GM23248 (cell line): ENCODE measurements at places on chromosomes 7 and 10.

DNA sequence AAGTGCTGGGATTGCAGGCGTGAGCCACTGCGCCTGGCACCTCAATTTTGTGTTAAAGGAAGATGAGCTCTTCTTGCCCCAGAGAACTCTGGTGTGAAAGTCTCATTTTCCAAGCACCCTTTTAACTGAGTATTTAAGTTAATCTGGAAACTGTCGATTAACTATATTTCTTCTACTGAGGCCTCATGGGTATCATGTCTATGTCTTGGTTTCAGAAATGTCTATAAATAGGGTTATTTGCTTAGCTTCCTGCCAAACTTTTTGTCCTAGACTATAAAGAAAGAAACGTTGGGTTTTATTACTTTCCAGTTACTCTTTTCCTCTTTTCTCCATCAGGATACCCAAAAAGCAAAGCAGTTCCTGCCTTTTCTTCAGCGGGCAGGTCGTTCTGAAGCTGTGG lies 102.4 kb downstream of the LRRC4 start:
- H3K4me1 ChIP-seq: peaks cover 8% of the 10 kb centered on the region
- DNase-seq: no peak
- no peaks in the 10 kb centered on the region for H3K27me3 ChIP-seq
- no peak overlapping the region for H3K4me3 ChIP-seq
- peaks cover 3% of the 10 kb centered on the region for H3K36me3 ChIP-seq
- H3K27ac ChIP-seq: no peak overlapping the region

GRCh38 chr7:8111282-8111960 lies 142.8 kb downstream of the GLCCI1 start:
- no peaks in the 10 kb centered on the region for H3K36me3 ChIP-seq
- no peaks in the 10 kb centered on the region for H3K4me1 ChIP-seq
- no peak overlapping the region for H3K4me3 ChIP-seq
- no peak overlapping the region for H3K27ac ChIP-seq
- no peak for DNase-seq
- no peaks in the 10 kb centered on the region for H3K27me3 ChIP-seq

- H3K27me3 ChIP-seq: no peaks in the 10 kb centered on the region
- H3K4me3 ChIP-seq: 0 out of 2 replicates have a peak overlapping the region, but pooled peaks have one; percentile 6
Observed at GRCh38 chr7:7962851-7963250, 5.7 kb upstream of the GLCCI1 start.

DNA sequence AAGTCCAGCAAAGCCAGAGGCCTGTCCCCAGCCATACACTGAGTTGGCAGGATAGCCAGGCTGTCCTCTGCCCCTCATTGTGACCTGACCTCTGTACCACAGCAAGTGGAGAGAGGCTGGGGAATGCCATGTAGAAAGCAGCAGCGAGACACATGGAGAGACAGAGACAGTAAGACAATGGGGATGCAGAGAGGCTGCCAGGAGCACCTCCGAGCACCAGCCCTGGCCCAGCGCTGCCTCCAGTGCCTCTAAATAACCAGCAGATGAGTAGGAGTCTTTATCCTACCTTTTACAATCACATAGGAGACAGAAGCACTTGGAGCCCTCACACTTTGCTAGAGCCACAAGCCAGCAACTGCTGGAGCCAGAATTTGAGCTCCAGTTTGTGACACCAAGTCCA lies 8.1 kb downstream of the GDF2 start:
- H3K27ac ChIP-seq: no peak overlapping the region
- H3K4me3 ChIP-seq: no peak overlapping the region
- DNase-seq: no peak
- peaks cover 24% of the 10 kb centered on the region for H3K27me3 ChIP-seq

DNA sequence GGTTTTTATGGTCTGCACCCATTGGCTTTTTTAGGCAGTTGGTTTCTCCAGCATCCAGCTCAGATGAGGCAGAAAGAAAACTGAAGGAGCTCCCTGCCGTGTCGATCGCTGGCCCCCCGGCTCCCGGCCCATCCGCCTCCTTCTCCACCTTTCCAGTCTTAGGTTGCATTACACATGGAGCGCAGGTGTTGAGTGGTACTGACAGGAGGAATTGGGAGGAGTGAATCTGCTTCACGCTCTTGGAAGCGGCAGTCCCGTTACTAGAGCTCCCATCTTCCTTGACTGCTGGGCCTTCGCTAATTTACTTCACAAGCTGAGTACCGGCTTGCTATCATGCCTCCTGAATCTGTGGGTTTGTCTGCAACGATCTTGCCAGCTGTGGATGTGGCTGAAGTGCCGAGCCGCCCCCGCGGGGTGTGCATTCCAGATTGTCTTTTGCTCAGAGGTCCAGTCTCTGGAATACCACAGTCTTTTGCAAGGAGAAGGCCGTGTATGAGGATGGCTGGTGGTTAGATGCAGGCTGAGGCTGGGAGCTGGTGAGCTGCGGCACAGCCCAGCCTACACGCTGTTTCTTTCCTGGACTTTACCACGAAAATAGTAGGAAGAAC lies 17.1 kb downstream of the IQCE start:
- no peaks in the 10 kb centered on the region for H3K4me1 ChIP-seq
- H3K27ac ChIP-seq: no peak overlapping the region
- no peak overlapping the region for H3K4me3 ChIP-seq
- no peak for DNase-seq
- H3K36me3 ChIP-seq: 0 out of 2 replicates have a peak, but pooled peaks cover 4% of the 10 kb centered on the region
- H3K27me3 ChIP-seq: no peaks in the 10 kb centered on the region

DNA sequence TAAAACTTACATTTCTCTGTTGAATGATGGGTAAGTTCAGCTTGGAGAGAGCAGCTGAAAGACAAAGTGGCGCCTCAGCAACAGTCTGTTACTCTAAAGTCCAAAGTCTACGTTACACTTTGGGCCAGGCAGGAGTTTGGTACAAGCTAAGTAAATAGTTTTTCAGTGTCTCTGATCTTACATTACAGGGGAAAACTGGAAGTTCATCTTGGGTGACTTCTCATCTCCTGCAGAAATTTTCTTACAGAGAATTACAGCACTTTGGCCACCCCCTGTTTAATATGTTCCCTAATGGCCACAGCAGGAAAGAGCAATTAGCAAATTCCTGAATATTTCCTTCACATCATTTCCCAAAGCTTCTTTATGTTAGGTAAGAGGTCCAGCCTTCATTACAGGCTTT lies 67.1 kb downstream of the ABCC2 start:
- no peak overlapping the region for H3K27ac ChIP-seq
- H3K4me3 ChIP-seq: no peak overlapping the region
- H3K27me3 ChIP-seq: no peaks in the 10 kb centered on the region
- no peaks in the 10 kb centered on the region for H3K4me1 ChIP-seq

DNA sequence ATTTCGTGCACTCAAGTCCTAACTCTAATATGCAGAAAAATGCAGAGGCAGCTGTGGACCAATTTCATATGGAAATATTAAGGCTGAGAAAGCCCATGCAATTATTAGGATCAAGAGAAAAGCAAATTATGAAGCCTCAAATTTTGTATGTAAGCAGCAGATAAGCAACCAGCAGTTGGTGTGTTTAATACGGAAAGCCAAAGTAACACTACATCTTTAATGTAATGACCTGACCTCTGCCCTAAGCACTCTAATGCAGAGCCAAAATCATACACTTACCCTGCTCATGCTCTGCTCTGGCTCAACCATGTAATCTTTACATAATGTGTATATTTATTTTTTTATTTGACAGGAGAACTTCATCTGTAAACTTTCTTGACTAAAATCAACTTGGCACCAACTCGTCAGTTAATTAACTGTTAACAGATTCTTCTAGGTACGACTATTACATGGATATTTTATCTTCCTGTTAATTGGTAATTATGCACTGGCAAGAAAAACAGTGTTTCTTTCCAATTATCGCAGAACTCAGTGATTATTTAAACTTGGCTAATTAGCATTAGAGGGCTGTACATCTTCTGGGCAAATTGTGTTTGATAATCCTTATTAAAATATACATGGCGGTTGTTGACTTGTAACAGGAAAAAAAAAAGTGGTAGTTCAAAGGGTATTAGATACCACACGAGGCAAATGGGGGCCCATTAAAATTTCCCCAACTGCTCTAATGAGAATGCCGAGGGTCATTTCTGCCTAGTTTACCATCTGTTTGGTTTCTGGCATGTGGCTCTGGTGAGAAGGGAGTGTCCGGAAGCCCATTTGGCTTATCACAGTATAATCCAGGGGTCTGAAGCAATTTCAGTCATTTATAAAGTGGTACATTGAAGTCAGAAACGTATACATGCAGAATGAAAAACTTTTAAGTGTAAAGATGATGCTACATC lies 94.5 kb downstream of the RELN start:
- DNase-seq: no peak
- H3K27ac ChIP-seq: no peak overlapping the region
- no peaks in the 10 kb centered on the region for H3K27me3 ChIP-seq
- H3K4me3 ChIP-seq: no peak overlapping the region
- H3K4me1 ChIP-seq: no peaks in the 10 kb centered on the region

DNA sequence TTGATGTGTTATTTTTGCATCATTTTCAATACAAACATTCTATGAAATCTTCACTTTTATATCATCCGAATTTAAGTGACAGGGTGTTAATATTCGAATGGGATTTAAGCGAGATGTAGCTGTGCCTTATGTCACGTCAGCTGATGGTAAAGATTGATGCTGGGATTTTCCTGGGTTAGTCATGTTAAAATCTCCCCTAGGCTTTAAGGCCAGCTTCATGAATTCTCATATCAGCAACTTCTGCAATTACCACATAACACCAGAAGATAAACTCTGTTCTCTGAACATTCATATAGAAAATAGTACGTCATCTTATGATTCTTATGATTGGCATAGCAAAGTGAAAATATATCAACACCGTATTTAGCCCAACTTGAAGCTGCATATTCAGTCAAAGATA lies 669.2 kb downstream of the PCDH15 start:
- H3K27ac ChIP-seq: no peak overlapping the region
- no peak for DNase-seq
- H3K4me1 ChIP-seq: no peaks in the 10 kb centered on the region
- no peaks in the 10 kb centered on the region for H3K27me3 ChIP-seq
- no peaks in the 10 kb centered on the region for H3K36me3 ChIP-seq
- no peak overlapping the region for H3K4me3 ChIP-seq

DNA sequence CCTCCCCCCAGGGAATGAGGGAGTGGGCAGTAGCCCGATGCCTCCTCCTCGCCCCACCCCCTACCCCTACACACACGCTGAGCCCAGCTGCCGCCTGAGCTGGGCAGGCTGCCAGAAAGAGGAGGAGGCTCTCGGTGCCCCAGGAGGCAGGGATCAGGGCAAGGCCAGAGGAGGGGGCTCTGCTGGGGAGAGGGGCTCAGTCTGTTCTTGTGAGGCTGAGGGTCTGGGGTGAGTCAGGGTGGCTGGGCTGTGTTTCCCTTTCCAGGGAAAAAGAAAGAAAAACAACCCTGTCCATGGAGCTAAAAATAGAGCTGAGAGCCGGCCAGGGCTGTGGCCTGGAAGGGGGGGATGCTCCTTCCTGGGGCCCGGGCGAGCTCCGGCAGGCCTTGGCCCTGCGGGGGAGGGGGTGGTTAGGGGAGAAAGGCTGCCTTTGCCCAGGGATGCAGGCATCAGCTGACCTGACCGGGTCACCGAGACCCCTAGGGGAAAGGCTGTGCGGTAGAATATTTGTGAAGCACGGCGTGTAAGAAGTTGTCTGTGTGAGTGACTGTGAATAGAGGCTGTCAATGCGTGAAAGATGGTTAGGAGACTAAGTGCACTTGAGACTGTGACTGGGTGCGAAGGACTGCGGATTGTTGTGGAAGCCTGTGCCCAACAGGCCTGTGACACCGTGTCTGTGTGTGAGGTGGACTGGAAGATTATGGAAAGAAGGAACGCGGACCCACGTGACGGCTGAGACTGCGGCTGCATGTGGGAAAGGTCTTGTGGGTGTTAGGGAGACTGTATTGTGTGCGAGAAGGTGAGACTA lies 1.2 kb upstream of the LZTS2 start:
- DNase-seq: peak; percentile 83
- no peaks in the 10 kb centered on the region for H3K27me3 ChIP-seq

GRCh38 chr10:4865945-4866661 lies 40.1 kb downstream of the AKR1E2 start:
- peaks cover 14% of the 10 kb centered on the region for H3K4me1 ChIP-seq
- peak; percentile 2 for DNase-seq
- H3K27me3 ChIP-seq: no peaks in the 10 kb centered on the region
- H3K4me3 ChIP-seq: no peak overlapping the region
- H3K27ac ChIP-seq: no peak overlapping the region
- no peaks in the 10 kb centered on the region; the same call in 1 of the 2 replicates for H3K36me3 ChIP-seq

DNA sequence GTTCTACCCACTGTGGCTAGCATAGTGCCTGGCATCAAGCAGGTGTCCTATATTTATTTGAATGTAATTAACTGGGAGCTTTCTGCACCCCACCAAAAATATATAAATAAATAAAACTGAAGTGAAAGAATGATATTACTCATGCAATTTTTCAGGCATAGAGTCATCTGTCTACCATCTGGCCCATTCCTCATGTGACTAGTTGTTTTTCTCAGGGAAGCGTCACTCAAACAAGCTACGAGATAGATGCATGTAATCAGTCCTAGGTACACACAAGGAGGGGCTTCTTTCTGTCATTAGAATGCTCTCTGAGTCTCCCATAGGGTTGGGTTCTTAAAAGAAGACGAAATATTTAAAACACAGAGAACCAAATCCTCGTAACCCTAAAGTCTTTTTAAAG lies 255.5 kb upstream of the KMT2E start:
- H3K27me3 ChIP-seq: no peaks in the 10 kb centered on the region
- no peaks in the 10 kb centered on the region for H3K4me1 ChIP-seq
- H3K4me3 ChIP-seq: no peak overlapping the region
- DNase-seq: peak; percentile 8
